Stimulated activated CD4-positive, alpha-beta T cell treated with anti-CD3 and anti-CD28 coated beads, Interleukin-12 subunit alpha, Interleukin-12 subunit beta, amount 100 ng/mL, for 48 hours (primary cell): ENCODE measurements at places on chromosomes 13 and 19.

- DNase-seq: no peak
Measured at GRCh38 chr19:30690935-30691818, 319.0 kb downstream of the ZNF536 start.

DNA sequence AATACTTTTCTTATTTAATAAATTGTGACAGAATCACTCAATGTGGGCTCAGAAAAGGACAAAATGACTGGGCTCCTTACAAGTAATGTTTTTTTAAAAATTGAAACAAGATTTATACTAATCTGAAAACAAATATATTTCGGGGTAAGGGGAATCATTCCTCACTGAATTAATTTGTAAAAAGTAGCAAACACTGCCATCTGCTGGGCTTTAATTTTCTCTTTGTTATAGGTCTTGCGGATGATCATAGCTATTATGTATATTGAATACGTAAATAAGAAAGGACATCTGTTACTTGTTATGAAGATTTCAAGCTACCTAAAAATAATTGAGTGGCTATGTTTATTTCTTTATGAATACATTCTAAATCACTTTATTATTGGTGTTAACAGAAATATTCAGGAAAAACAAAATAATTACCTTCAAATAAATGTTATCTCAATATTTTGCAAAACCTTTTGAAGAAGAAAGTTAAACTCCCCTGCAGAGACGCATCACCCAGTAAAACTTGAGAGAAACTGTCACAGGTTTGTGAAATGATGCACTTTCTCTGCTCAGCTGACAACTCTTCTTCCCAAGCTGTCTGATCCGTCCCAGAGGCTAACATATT lies 17.8 kb upstream of the ENOX1 start:
- peak; percentile 51 for DNase-seq

- DNase-seq: no peak
Measured at GRCh38 chr13:59898066-59898465, 265.7 kb downstream of the DIAPH3 start.

- no peak for DNase-seq
Measured at GRCh38 chr13:114285166-114285808, 3.9 kb downstream of the UPF3A start.

- no peak for DNase-seq
Measured at GRCh38 chr13:43268632-43269031, 245.2 kb downstream of the DNAJC15 start.
